ENCODE measurements at places on chromosomes 4 and X. TPM values are rescaled to one million over a fixed set of nuclear protein-coding genes. Genes with fewer than 3 reads are reported as not detected.

Gene USP17L27
- total RNA-seq: not detected

Gene PABPC5
- 0.44 TPM for total RNA-seq

Gene FAM50A
- total RNA-seq: 111 TPM

GRCh38 chr4:143372093-143372915, 35.6 kb downstream of the GAB1 start:
- no peak for DNase-seq

GRCh38 chr4:76550966-76551780, 116.1 kb downstream of the SHROOM3 start:
- DNase-seq: no peak

DNA sequence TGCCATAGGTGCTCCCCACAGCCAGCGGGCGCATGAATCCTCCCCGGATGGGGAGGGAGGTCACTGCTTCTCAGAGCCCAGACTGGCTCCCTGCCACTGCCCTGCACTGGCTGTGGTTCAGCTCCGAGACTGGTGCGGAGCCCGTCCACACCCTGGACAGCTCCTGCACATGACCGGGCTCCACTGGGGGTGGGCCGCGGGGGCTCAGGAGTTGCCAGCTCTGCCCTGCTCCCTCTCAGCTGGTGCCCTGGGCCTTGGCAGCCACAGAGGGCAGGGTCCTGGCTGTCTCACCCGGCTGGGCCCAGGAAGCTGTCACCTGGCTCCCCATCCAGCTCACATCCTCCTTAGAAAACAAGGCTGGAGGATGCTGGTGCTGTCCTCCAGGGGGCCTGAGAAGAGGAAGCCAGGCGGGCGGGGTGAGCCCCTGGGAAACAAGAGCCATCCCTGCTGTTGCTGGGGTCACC, 64.9 kb upstream of the ADRA2C start:
- no peak for DNase-seq

Gene TKTL2
- not detected for total RNA-seq

- no peak for DNase-seq
Observed at GRCh38 chr4:153024466-153024865, 88.3 kb downstream of the FHDC1 start.

GRCh38 chr4:158664806-158665205, 6.9 kb downstream of the C4orf46 start:
- DNase-seq: no peak

GRCh38 chr4:7831330-7831729, 108.3 kb downstream of the AFAP1 start:
- DNase-seq: peak; percentile 82

- peak; percentile 91 for DNase-seq
Observed at GRCh38 chrX:13223868-13224567, 95.8 kb downstream of the ATXN3L start.

DNA sequence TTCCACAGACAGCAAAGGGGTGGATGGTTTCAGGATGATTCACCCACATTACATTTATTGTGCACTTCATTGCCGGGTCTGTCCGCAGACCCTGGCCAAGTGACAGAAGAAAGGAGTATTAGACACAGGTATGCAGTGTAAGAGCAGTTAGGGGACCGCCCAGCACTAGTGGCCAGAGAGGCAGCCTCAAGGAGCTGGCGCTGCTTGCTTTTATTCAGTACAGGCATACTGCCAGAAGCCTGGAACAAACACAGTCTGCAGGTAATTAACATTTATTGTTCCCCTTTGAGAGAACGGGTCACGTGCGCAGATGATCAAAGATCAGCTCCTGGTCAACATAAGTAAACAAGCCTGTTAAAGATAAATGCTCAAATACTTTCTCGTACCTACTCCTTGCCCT, 1639.0 kb upstream of the IGFBP7 start:
- DNase-seq: no peak

Gene WNK3
- total RNA-seq: 2.7 TPM

GRCh38 chr4:109321232-109321631, 18.8 kb upstream of the COL25A1 start:
- no peak for DNase-seq

- no peak for DNase-seq
Observed at GRCh38 chr4:86441175-86441936, 81.5 kb upstream of the MAPK10 start.

- DNase-seq: no peak
Observed at GRCh38 chrX:21798677-21799219, 40.7 kb upstream of the MBTPS2 start.

Gene SPANXA1
- total RNA-seq: not detected

Gene FAM133A
- total RNA-seq: not detected

Gene EFHC2
- not detected for total RNA-seq

Gene SOD3
- total RNA-seq: not detected

DNA sequence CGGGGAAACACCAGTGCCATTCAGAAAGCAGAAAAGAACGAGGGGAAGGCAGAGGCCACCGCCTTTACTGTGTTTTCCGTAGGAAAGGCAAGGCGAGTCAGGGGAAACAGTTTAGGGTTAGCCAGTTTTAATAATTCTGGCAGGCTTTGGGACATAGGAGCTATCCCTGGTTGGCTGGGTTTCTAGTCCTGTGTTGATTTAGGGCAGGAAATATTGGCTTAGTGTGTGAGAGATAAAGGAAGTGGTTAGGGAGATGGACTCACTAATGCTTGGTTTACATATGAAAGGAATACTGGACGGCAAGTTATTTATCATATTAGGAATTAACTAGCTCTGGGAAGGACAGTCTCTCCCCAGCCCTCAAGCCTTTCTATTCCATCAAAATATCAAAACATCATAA, 53.1 kb downstream of the SYNPO2 start:
- DNase-seq: no peak

- DNase-seq: no peak
Observed at GRCh38 chr4:173802662-173803022, 272.6 kb upstream of the HAND2 start.

GRCh38 chrX:39605866-39606265, 491.9 kb downstream of the BCOR start:
- DNase-seq: no peak

DNA sequence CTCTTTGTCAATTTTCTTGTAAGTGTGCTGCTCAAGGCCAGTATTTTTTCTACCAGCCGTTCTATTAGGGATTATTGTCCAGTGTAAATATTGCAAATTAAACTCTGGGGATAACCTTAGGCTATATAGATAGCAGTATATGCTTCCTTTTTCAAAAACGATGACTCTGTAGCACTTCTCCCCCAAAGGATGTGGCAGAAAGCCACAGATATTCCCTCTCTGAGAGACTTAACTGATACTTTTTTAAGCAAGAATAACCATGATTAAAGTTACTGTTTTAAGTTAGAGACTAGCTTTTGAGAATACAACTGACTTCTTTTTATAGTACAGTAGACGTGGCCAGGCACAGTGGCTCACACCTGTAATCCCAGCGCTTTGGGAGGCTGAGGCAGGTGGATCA, 130.0 kb downstream of the FHIP1A start:
- DNase-seq: no peak

Gene CDS1
- total RNA-seq: not detected

DNA sequence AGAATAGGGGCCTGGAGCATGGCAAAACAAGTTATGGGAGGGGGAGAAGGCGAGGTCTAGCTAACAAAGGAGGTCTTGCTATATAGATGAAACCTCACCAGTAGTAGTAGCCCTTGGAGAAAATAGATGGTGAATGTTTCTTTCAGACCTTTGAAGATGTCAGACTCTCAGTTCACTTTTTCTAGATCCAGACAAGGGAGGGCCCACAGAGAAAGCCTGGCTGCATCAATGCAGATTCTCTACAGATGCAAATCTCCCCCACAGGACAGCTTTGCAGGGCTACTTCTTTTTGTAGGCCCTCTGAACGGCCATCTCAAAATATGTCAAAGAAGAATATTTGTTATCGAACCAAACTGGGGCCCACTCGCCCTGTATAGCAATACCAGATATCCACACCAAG, 159.7 kb downstream of the ANK2 start:
- DNase-seq: no peak

- no peak for DNase-seq
Observed at GRCh38 chr4:4217113-4217512, 9.6 kb downstream of the OTOP1 start.

Data from endothelial cell of umbilical vein (primary cell).